ENCODE measurements at places on chromosomes 4 and X.

DNA sequence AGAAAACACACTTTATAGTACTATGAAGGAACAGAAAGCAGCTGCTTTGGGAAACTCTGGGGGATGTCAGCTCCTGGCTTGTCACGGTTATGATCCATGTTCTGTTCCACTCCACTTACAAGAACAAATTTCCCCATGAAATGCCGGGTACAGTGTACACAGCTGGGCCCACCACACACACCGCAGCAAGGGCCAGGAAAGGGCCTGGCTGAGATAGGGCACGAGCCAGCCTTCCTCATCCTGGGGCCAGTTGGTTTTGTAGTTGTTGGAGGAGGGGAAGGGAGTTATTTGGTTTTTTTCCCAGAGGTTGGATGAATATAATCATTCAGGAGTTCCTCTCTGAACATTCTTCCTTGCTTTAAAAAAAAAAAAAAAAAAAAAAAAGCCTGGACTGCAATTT is 56.8 kb downstream of the SEPSECS start:
- no peak for DNase-seq

GRCh38 chrX:109374262-109374960 is 107.5 kb downstream of the GUCY2F start:
- no peak for DNase-seq

- no peak for DNase-seq
Observed at GRCh38 chrX:12977761-12978204, 2.9 kb downstream of the TMSB4X start.

DNA sequence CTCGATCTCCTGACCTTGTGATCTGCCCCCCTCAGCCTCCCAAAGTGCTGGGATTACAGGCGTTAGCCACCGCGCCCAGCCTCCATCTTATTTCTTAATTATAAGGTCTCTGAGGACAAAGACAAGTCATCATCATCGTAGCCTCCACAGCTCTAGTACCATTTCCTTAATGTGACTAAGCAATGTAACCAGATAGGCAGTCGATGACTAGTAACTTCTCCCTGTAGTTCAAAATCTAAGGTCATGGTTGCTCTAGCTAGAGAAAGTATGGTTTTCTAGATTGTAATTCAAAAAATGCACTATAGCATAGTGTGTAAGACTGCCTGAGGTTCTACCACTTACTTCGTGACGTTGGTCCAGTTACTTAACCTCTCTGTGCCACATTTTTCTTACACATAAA is 6.9 kb downstream of the SLC39A8 start:
- no peak for DNase-seq

DNA sequence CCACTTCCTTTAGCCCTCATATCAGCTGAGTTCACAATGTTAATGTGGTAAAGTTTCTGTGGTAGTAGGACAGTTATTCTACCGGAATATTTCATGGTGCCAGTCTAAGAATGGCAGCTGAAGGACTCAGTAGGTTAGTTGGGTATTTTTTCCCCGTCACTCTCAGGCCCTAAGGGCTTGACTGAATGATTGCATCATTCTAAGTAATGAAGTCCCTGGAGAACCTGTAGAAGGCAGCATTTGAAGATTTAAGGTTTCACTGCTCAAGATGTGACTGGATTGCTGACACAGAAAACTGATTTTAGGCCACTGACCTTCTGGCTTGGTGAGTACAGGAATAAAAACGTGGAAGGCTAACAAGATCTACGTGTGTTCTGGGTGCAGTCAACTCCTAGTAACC is 657.3 kb downstream of the PCDH19 start:
- DNase-seq, result no peak

GRCh38 chrX:98350940-98351339 is 1467.2 kb downstream of the RPA4 start:
- DNase-seq, result no peak

DNA sequence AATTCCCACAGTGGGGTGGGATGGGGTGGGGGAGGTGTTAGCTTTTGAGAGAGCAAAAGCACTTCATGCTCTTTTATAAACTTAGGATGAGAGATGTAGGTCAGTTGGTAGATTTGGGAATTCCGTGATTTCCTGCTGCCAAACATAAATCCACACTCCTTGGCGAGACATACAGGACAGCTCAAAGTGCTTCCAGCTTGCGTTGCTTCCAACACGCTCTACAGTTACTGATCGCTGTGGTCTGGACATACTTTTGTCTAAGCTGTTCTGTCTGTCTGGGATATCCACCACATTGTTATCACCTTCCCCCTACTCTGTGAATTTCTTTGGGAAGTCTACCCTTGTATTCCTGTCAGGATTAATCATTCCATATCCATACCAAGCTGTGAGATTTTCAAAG is 117.5 kb downstream of the RAPGEF2 start:
- no peak for DNase-seq

DNA sequence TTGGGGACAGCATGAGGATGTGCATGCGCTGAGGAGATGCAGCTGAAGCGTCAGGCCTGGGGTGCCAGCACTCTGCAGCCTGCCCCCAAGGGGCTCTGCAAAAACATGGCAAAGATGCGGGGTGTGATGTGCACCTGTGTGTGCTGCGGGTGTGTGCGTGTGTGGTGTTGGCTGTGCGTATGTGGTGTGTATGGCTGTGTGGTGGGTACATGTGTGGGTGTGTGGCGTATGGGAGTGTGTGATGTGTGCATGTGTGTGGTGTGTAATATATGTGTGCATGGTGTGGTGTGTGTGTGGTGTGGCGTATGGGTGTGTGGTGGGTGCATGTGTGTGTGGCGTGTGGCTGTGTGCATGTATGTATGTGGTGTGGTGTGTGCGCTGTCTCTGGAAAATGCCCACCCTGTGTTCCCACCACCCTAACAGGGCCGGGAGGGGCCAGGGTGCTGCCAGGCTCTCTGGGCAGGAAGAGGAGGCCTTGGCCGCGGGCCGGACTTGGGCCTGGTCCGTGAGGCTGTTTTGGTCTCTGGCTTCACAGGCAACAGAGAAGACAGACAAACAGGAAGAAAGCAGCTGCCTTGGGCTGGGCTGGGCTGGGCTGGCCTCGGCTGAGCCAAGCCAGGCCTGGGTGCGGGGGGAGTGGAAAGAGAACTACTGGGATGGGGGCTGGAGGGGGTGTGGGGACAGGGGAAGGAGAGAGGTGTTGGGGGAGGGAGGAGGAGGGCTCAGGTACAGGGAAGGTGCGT is 1.1 kb upstream of the AVPR2 start:
- no peak for DNase-seq

DNA sequence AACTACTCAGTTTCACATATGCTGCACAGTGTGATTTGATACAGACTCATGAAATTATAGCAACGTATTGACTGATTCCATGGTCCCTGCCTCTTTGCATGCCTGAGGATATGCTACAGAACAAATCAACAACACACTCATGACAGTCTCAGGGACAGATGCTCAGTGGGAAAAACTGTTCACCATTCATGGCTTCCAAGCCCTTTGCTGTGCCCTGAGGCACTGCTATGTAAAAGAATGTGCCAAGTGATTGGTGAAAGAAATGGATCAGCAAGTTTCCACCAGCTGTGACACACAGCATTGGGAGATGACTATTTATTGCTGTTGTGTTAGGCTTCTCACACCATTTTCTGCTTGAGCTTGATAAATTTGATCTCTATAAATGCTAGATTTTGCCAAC is 825.6 kb upstream of the INTU start:
- no peak for DNase-seq

- DNase-seq, result no peak
Observed at GRCh38 chr4:55549888-55550287, 3.2 kb upstream of the CLOCK start.

DNA sequence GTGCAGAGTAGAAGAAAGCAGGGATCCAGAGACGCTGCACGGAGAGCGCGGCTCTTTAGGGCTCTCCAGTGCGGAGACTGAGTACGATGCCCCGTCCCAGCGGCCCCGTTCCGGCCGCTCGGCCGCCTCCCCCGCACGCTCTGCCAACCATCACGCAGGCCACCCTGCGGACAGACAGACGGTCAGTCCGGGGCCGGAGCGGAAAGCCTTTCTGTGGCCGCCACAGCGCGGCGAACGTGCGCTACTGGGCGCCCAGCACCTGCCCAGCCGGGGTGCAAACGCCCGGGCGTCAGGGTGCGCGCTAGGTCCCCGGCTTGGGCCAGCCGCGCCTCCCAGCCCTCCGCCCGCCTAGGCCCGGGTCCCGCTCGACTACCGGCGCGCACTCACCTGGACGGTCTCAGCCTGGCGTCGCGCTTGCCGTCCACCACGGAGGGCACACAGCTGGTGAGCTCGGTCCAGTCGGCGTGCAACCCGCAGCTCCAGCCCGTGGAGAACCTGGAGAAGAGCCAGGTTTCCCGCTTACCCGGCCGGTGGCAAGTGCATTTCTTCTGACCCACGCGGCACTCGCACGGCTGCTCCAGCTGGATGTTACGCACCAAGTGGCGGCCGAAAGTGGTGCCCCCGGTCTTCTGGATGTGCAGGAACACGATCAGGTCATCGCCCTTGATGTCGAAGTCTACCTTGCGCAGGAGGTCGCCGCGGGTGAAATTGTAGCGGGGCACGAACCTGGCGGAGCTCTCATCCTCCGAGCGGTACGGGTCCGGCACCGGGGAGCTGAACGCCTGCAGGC is 1.8 kb downstream of the HS6ST2 start:
- DNase-seq, result no peak

- DNase-seq, result no peak
Observed at GRCh38 chr4:123807187-123807586, 410.6 kb downstream of the SPRY1 start.

DNA sequence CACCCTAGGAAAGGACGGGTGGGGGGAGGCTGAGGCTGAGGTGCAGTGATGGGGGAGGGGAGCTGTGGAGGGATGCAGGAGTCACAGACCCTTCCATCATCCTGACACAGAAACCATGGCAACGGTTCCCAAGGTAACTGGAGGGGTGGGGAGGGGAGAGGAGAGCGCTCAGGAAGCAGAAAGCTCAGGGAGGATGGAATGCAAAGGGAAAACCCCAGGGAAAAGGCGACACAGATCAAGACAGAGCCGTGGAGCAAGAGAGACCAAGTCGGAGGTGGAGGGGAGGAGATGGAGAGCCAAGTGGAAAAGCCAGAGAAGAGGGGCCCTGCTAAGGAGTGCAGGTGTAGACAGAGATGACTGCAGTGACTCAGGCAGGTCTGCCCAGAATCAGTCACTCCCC is 14.5 kb downstream of the L1CAM start:
- no peak for DNase-seq

DNA sequence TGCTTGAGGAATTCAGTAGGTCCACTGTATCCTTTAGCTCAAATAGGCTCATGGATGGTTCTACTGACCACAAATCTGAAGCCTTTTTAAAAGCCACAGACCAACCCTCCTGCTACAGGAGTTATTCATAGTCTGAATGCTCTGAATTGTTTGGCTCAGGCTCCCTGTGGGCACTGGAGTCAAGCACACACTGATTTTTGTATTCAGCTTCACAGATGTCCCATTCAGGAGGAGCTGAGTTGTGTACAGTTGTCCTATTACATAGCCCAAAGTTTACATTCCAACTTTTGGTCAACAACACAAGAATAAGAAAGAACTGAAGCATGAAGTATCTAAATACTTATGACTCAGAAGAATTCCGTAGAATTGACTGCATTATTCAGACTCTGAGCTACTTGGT is 243.9 kb downstream of the UNC5C start:
- DNase-seq, result no peak

- DNase-seq, result no peak
Observed at GRCh38 chr4:82043081-82043808, 330.5 kb downstream of the HNRNPD start.

DNA sequence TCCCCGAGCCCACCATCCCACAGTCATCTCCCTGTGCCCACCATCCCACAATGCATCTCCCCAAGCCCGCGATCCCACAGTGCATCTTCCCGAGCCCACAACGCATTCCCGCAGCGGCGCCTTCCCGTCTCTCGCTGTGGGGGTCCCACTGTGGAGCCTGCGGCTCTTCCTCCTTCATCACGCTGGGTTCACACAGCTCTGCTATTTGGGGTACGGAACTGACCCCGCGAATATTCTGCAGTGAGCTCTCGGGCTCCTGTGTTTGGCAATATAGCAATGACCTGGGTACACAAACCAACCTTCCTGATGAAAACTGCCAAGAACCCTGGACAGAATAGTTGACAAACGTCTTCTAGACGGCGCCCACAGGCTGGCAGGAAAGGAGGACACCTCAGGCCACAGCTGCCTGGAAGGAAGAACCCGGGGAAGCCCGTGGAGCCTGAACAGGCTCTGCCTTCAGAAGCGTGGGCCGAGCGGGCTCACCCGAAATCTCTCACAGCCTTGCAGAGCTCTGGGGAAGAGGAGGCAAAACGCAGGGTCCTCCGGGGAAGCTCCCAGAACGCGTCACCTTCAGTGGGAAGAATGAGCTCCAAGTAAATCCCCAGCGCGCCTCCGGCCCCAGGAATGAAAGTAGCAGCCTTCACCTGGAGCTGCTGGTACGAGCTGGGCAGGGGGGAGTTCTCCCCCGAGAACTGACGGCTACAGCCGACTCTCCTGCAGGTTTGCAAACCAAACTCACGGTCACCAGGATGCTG is 22.9 kb downstream of the PPP2R3B start:
- DNase-seq, result no peak

- no peak for DNase-seq
Observed at GRCh38 chrX:133670383-133670782, 255.1 kb upstream of the GPC4 start.

GRCh38 chr4:85358831-85359230 is 116.1 kb upstream of the ARHGAP24 start:
- DNase-seq, result no peak

- no peak for DNase-seq
Observed at GRCh38 chrX:5646818-5647217, 581.8 kb downstream of the NLGN4X start.

GRCh38 chr4:160371446-160371845 is 1268.6 kb downstream of the RAPGEF2 start:
- no peak for DNase-seq

DNA sequence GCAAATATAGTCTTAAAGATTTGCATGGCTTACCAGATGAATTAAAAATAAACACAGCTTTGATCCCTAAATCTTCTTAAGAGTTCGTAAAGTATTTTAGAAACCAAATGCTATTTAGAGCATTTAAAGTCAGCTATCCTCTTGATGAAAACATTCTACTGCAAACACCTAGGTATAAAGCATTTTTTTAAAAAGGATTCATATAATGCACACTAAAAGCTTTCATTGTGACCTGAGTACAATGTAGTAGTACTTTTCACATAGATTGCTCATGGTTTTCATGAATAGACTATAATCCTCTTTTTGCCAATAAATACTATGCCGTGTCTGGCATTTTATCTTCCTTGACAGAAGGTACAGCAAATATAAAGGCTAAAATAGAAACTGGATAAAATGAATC is 805.1 kb upstream of the INTU start:
- no peak for DNase-seq

- DNase-seq, result no peak
Observed at GRCh38 chr4:148355442-148356123, 86.6 kb downstream of the NR3C2 start.

DNA sequence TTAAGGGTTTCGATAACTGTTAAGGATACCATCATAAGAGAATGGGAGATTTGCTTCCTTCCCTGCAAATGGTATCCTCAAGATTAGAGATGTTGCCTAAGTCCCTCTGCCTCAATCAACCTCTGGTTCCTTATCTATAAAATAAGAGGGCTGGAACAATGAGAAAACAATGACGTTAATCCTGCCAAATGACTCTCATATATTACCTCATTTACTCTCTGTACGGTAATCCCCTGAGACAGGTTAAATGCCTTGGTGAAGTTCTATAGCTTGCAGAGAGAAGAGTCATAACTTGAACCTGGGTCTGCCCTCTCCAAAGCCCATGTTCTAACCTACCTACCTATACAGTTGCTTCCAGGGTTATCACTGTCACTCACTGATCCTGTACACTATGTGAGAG is 100.2 kb upstream of the OTUD4 start:
- no peak for DNase-seq
